Peyer's patch (tissue), 4 donors: ENCODE measurements at places on chromosomes 7 and 10. TPM values are rescaled to one million over a fixed set of nuclear protein-coding genes. Genes with fewer than 3 reads are reported as not detected.

The FAM241B gene
- total RNA-seq, result 1.4 TPM

The TRPV5 gene
- not detected for total RNA-seq

The ZMYND11 gene
- 28.9 TPM for total RNA-seq

The PNLIPRP2 gene
- total RNA-seq, result 140 TPM

The GNG11 gene
- total RNA-seq, result 5.5 TPM

GRCh38 chr7:63073736-63074135, 924.9 kb upstream of the ZNF722 start:
- DNase-seq, result no peak
- H3K27ac ChIP-seq, result no peak overlapping the region
- H3K4me1 ChIP-seq, result no peaks in the 10 kb centered on the region
- H3K36me3 ChIP-seq, result no peaks in the 10 kb centered on the region

DNA sequence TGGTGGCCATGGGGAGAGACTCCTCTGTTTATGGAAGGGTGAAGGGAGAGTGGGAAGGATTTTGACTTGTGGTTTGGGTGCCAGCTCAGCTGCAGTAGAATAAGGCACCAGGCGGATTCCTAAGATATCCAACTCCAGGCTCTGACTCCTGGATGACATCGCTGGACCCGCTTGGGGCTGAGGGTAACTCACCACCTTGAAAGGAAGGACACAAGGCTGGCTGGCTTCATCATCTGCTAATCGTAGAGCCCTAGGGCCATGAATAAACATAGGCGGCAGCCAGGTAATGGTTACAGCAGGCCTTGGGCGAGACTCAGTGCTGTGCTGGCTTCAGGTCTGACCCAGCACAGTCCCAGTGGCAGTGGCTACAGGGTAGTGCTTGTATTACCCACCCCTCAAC, 16.7 kb upstream of the LIPK start:
- no peaks in the 10 kb centered on the region for H3K27me3 ChIP-seq
- H3K4me3 ChIP-seq, result no peak overlapping the region
- no peaks in the 10 kb centered on the region for H3K36me3 ChIP-seq
- H3K4me1 ChIP-seq, result no peaks in the 10 kb centered on the region

DNA sequence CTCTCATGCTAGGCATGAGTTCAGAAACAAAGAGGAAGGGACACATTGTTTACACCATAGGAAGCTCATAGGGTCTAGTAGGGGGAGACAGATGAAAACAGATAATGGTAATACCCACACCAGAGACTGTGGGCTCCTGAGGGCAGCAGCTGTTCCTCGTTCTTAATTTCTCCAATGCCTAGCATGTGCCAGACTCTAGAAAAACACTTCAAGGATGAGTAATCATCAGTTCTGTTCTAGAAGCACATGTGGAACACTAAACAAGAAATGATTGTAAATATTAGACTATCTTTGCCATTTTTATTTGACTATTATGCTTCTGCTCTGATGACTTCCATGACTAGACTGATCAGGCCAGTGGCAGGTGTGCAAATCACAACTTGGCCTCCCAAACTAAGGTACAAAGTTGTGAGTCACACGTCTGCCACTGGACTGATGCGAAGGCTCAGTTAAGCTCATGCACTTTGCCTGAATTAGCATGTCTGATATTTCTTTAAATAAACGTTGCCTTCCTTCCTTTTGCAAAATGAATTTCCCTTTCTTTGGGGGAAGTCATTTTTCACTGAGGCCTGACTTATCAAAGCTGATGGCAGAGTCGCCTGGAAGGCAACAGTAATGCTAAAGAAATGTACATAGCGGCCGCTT, 89.2 kb upstream of the FGL2 start:
- H3K4me1 ChIP-seq, result no peaks in the 10 kb centered on the region
- no peak for DNase-seq
- no peaks in the 10 kb centered on the region for H3K27me3 ChIP-seq
- no peak overlapping the region for H3K27ac ChIP-seq
- no peaks in the 10 kb centered on the region for H3K36me3 ChIP-seq

DNA sequence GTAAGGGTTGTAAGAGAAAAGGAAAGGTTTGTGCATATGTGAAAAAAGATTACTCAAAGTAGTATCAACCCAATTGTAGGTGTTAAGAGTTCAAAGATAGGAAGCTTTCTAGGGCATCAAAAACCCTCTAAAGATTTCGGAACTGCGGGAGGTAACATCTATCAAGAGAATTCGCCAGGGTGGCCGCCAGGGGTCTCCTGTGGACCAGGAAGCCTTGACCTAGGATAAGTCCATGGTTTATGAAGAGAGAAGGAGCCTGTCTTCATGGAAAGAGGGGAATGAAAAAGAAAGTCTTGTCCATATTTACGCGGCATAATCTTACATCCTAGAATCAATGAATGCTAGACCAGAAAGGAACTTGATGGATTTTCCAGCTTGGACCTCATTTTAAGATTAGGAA, 140.7 kb upstream of the CALCR start:
- H3K36me3 ChIP-seq, result no peaks in the 10 kb centered on the region
- H3K27me3 ChIP-seq, result no peaks in the 10 kb centered on the region
- no peak overlapping the region for H3K4me3 ChIP-seq
- H3K4me1 ChIP-seq, result no peaks in the 10 kb centered on the region
- peak; percentile 54 for DNase-seq

- peak overlapping the region; percentile 64 for H3K27ac ChIP-seq
- no peaks in the 10 kb centered on the region for H3K4me1 ChIP-seq
- peak overlapping the region; percentile 41 for H3K4me3 ChIP-seq
- DNase-seq, result peak; percentile 70
- H3K27me3 ChIP-seq, result no peaks in the 10 kb centered on the region
- no peaks in the 10 kb centered on the region for H3K36me3 ChIP-seq
Observed at GRCh38 chr10:33335801-33336581, 1.5 kb upstream of the NRP1 start.

GRCh38 chr10:132943058-132943790, 854 bp upstream of the CFAP46 start:
- no peaks in the 10 kb centered on the region for H3K36me3 ChIP-seq
- no peak for DNase-seq
- H3K27me3 ChIP-seq, result no peaks in the 10 kb centered on the region
- no peak overlapping the region for H3K27ac ChIP-seq

DNA sequence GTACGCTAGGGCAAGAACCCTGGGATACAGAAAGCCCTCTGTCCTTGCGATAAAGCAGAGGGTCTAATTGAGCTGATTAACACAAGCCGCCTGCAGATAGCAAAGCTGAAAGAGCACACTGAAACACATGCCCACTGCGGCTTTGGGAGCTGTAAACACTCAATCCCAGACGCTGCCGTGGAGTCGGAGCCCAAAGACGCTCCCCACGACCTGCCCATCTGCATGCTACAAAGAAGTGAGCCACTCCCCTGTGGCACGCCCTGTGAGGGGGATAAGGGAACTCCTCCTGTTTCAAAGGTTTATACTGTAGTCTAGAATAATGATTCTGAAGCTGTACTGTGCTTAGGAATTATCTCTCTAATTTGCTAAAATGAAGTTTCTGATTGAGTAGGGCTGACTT, 985.6 kb upstream of the GHITM start:
- DNase-seq, result no peak
- H3K27me3 ChIP-seq, result no peaks in the 10 kb centered on the region
- H3K36me3 ChIP-seq, result no peaks in the 10 kb centered on the region
- no peaks in the 10 kb centered on the region for H3K4me1 ChIP-seq
- no peak overlapping the region for H3K27ac ChIP-seq
- H3K4me3 ChIP-seq, result no peak overlapping the region

DNA sequence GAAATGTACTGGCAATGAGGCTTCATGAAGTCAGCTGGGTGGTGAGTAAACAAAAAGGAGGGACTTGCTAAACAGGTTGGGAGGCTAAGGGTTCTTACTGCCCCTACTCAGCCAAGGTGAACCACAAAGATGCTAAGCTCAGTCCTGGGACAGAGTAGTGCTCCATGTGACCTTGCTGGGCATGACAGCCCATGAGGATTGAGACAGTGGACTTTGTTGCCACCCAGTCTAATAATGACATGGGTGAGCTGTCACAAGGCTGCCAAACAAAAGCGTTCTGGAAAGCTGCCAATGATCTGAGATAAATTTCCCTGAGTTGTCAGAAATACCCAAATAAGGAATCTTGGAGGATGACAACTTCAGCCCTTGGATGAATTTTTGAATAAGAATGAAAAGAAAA, 75.2 kb downstream of the CLEC2L start:
- H3K27ac ChIP-seq, result no peak overlapping the region
- no peak overlapping the region for H3K4me3 ChIP-seq
- peaks cover 85% of the 10 kb centered on the region for H3K36me3 ChIP-seq
- no peaks in the 10 kb centered on the region for H3K27me3 ChIP-seq
- no peak for DNase-seq

DNA sequence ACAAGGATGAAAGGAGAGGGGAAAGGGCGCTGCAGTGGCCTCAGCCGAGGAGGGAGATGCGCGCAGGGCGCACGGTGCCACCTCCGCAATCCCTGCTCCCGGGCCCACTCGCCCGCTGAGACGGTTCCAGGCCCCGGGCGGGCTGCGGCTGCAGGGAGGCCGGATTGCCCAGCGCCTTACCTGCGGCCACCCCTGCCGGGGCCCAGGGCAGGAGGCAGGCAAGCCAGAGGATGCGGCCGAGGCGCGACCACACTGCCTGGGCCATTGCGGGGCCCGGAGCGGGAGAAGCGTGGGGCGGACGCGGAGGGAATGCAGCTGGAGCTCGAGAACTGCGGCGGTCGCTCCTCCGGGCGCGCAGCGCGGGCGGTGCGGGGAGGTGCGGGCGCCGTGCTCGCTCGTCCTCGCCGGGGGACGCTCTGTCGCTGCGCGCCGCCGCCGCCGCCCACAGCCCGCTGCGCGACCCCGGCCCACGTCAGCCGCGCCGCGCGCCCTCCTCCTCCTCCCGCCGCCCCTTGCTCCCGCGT, at the start of gene TMEM130:
Gene TMEM130 (minus strand): TSS at position 418 of the 524 bp plus-strand sequence. CDS start 153 bp downstream, at position 265.
- H3K4me3 ChIP-seq, result peak within 1 kb of the TSS; percentile 17
- peaks cover 11% of the 10 kb centered on the region for H3K27me3 ChIP-seq
- H3K36me3 ChIP-seq, result no peaks in the 10 kb centered on the region
- no peak within 1 kb of the TSS for H3K27ac ChIP-seq
- H3K4me1 ChIP-seq, result peaks cover 9% of the 10 kb centered on the region

DNA sequence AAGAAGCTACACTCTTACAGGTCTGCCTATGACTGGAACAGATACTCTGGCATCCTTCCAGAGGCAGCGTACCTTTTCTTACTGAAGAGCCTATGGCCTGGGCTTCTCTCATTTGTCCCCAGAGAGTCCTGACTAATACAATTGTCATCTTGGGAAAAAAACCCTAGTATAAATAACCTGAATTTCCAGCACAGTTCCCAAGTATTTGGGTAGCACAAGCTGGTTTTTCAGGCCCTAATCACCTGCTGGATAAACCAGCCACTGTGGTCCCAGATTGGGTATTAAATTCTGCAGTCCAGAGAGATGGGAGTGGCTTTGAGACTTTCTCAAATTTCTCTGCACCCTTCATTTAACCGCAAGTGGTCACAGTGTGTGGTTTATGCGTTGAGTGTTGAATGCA, 186.8 kb upstream of the NEBL start:
- peaks cover 5% of the 10 kb centered on the region for H3K4me1 ChIP-seq
- no peak overlapping the region for H3K4me3 ChIP-seq
- H3K36me3 ChIP-seq, result no peaks in the 10 kb centered on the region
- no peak overlapping the region for H3K27ac ChIP-seq

DNA sequence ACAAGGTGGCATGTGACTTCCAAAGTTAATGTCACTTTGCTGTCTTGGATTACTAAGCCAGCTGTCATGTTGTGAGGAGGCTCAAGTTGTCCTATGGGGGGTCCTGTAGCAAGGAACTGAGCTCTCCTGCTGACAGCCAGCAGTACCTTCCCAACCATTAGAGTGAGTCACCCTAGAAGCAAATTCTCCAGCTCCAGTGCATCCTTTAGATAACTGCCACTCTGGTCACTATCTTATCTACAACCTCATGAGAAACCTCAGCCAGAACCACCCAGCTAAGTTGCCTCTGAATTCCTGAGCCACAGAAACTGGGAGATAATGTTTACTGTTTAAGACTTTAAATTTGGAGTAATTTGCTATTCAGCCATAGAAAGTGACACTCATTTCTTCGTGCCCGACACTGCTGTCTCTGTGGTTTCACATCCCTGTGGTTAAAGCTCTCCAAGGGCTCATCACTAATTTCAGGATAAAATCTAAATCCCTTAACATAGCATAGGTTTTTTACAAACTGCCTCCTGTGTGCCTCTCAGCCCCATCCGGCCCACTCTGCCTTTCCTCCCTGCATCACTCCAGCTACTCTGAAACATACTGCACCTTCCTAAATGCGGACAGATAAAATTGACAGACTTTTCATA, 83.5 kb downstream of the PRR15 start:
- no peak overlapping the region for H3K27ac ChIP-seq
- no peak overlapping the region for H3K4me3 ChIP-seq
- DNase-seq, result no peak
- no peaks in the 10 kb centered on the region for H3K27me3 ChIP-seq
- H3K36me3 ChIP-seq, result no peaks in the 10 kb centered on the region

DNA sequence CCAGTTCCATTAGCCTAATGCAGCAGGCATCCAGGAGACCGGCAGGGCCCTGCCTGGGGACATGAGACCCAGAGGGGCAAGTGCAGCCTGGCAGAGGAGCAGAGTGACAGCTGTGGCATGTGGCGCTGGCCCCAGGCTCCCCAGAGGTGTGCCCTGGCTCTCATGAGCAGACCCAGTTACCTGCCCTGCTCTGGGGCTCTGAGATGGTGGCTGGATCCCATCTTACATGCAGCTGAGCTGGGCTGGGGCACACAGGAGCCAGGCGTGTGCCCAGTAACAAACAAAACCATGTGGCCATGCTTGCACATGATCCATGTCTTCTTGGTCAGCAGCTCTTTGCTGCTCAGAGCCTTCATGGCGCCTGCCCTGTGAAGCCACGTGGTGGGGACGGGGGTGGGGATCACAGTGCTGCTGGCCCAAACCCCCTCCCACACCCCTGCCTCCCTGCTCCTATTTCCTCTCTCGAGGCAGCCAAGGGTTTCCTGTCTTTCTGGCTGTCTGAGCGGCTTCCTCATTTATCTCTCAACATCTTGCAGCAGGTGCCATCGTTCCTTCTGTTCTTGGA, 40.3 kb upstream of the GTF2I start:
- no peaks in the 10 kb centered on the region for H3K36me3 ChIP-seq
- DNase-seq, result no peak
- H3K4me1 ChIP-seq, result peaks cover 13% of the 10 kb centered on the region
- no peaks in the 10 kb centered on the region for H3K27me3 ChIP-seq
- H3K4me3 ChIP-seq, result no peak overlapping the region

- H3K4me1 ChIP-seq, result no peaks in the 10 kb centered on the region
- DNase-seq, result no peak
- no peaks in the 10 kb centered on the region for H3K27me3 ChIP-seq
- H3K36me3 ChIP-seq, result peaks cover 21% of the 10 kb centered on the region
- no peak overlapping the region for H3K4me3 ChIP-seq
Observed at GRCh38 chr10:96984541-96985131, 152.5 kb downstream of the LCOR start.

- DNase-seq, result no peak
- no peaks in the 10 kb centered on the region for H3K36me3 ChIP-seq
- no peaks in the 10 kb centered on the region for H3K4me1 ChIP-seq
- H3K27me3 ChIP-seq, result no peaks in the 10 kb centered on the region
- H3K4me3 ChIP-seq, result no peak overlapping the region
- no peak overlapping the region for H3K27ac ChIP-seq
Observed at GRCh38 chr7:7681936-7682329, 36.5 kb downstream of the RPA3 start.
